ENCODE measurements at places on chromosomes 13 and 19.

GRCh38 chr19:13099073-13099999 is 3.3 kb downstream of the LYL1 start:
- DNase-seq, result peak; percentile 63

GRCh38 chr13:37026771-37027170 is 26.2 kb downstream of the EXOSC8 start:
- no peak for DNase-seq

DNA sequence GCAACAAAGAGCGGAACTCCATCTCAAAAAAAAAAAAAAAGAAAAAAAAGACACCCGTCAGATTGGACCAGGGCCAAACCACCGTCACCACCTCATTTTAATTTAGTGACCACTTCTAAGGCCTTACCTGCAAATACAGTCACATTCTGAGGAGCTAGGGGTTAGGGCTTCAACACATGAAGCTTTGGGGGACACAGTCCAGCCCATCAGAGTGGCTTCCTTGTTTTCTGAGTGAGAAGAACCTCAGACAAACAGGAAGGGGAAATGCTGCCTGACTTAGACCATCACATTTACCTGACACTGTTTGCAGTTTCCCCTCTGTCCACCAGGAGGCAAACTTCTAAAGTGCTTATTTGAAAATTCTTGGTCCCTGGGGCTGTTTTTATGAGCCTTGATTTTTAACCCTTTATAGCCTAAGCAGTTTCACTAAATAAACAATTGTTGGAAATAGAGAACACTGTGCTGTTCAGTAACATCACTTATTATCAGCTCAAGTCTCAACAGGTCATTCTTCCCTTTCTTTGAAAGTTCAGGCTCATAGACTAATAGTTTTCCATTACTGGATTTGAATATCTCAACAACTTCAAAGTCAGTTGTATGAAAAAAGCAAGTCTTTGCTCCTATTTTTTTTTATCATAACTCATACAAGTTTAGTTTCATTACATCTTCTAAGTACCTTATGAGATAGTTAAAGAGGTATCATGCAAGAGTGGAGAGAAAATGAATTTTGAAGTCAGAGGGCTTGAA is 74.9 kb upstream of the WASF3 start:
- peak; percentile 8 for DNase-seq

GRCh38 chr19:47549261-47549862 is 23.6 kb downstream of the ZNF541 start:
- no peak for DNase-seq

DNA sequence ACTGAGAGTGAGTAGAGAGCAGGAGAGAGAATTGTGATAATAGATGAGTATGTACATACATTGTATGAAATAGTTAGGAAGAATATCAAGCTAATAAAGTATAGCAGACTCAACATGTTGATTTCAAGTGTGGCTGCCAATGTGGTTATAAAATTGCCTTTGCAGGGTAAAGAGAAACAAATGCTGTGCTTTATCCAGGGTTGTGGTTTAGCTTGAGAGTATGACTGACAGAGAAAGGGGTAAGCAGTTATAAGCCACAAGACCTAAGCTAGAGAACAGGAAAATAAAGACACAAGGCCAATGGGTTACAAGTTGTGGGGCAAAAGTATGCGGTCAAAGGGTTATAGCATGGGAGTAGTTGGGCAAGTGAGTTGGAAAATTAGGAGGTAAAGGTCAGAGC is 1217.5 kb downstream of the DIAPH3 start:
- no peak for DNase-seq

GRCh38 chr19:5829567-5830310 is 9.8 kb downstream of the FUT6 start:
- no peak for DNase-seq

DNA sequence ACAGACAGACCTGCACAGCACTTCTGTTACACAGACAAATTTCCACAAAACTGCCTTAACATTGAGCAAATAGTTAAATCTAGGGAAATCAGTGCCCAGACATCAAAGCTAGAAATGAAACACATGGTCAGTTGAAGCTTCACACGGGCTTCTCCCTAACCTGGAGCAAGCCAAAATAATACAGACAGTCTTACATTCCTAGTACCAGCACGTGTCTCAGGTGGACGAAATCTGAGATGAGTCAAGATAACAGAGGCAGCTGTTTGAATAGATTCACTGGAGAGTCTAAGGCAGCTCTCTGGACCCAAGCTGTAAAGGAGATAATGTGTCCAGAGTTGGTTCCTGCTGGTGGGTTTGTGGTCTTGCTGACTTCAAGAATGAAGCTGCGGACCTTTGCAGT is 4.1 kb upstream of the ZNF699 start:
- no peak for DNase-seq

DNA sequence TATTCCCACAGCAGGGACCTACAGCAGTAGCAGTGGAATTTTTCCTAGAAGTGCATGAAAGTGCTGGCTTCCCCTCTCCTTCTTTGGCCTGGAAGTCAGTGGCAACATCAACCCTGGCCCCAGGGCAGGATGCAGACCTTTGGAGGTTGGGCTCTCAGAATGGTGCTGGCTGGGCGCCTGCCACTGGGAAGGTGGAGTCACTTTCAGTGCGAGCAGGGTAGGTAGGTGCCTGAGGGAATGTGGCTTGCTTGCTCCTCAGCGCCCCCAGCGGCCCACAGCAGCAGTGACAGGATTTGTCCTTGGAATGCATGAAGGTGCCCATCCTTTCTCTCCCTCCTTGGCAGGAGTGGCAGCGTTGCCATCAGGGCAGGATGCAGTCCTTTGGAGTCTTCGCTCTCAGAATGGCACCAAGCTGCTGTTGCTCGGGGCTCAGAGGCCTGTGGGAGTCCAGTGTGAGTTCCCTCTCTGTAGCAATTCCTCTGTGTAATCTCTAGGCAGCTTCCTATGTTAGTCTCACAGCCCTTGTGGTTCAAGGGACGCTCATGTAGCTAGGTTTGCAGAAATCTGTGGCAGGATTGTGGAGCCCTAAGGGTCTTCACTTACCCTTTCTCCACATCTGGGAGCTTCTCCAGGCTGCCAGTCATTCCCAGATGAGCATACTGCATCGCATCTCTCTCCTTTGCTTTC is 354.4 kb upstream of the DACH1 start:
- DNase-seq, result no peak

GRCh38 chr13:44207476-44207875 is 166.1 kb upstream of the SERP2 start:
- DNase-seq, result no peak

DNA sequence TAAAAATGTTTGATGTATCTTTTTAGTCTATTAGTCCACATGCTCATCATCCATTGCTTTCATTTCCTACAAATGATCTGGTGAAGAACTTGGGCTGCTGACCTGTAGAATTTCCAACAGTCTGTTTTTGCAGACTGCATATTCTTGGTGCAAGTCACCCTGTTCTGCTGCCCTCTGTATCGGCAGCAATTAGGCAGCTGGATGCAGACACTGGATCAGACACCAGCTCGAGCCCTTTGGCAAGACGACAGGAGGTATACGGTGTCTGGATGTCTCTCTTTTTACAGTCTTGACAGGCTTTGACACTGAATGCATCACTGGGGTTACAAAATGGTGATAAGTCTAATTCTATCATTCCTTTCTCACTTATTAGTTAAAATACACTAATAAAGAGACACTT is 21.8 kb downstream of the MTRF1 start:
- DNase-seq, result no peak

- DNase-seq, result no peak
These were observed 918 bp downstream of the TMEM190 start for GRCh38 chr19:55377356-55378131.

- no peak for DNase-seq
These were observed 678 bp upstream of the CD33 start for GRCh38 chr19:51224163-51224641.

DNA sequence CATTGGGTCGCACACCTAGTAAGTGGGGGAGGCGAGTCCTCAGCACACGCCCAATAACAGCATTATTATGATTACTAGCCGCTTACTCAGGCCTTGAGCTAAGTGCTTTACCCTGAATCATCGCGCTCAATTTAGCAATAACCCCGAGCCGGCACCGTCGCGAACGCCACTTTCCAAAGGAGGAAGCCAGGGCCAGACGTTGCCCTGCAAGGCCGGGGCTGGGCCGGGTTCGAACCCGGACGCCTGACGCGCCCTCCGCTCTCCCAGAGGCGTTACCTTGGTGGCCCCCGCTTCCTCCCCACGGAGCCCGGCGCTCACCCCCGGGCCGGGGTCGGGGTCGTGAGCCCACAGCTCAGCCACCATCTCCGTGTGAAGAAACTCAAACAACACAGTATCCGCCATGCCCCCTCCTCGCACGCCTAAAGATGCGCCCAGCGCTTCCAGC is at the start of gene TRAPPC6A:
Gene TRAPPC6A, minus strand, starts transcription at position 421 of the 445 bp plus-strand sequence. Its CDS starts 19 bp downstream, at position 402.
- DNase-seq, result no peak

GRCh38 chr19:49570997-49571676 is 9.2 kb downstream of the NOSIP start:
- DNase-seq, result no peak

- no peak for DNase-seq
These were observed 849 bp downstream of the GAS6 start for GRCh38 chr13:113862931-113863523.

DNA sequence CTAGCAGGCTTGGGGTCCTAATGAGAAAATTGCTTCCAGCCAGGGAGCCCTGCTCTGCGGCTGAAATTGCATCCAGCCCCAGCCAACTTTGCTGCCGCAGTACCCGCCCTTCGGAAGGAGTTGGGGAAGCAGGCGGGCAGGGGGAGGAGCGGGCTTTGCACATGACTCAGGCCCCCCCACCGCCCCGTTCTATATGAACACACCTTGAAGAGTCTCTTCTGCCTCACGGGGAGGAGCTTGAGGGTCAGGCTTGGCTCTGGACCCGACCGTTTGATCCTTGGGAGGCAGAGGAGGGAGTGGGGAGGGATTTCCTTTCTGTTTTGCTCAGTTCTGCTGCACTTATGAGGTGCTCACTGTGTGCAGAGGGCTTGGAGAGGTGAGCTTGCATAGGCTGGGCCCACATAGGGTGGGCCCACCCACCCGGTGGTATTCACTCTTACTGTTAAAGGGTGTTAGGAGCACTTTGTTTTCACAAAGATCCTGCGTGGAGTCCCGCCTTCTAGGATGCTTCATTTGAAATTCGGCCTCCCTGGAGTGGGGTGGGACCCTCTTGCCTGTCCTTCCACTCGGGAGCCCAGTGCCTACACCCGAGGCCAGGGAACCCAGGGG is 46.5 kb downstream of the LYL1 start:
- no peak for DNase-seq

DNA sequence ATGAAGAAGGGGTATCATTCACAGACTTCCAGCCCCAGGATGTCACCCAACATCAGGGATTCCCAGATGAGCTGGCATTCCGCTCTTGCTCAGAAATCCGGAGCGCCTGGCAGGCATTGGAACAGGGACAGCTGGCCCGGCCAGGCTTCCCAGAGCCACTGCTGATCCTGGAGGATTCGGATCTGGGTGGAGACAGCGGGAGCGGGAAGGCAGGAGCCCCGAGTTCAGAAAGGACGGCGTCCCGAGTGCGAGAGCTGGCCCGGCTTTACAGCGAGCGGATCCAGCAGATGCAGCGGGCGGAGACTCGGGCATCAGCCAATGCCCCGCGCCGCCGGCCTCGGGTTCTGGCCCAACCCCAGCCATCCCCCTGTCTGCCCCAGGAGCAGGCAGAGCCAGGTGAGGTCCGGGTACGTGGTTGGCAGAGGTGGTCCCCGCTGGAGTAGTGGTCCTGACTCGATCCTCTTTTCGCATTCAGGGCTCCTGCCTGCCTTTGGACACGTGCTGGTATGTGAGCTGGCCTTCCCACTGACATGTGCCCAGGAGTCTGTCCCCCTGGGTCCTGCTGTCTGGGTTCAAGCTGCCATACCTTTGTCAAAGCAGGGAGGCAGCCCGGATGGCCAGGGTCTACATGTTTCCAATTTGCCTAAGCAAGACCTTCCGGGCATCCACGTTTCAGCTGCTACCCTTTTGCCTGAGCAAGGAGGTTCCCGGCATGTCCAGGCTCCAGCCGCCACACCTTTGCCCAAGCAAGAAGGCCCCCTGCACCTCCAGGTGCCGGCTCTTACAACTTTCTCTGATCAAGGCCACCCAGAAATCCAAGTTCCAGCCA is 11.0 kb downstream of the PLEKHG2 start:
- DNase-seq, result no peak

DNA sequence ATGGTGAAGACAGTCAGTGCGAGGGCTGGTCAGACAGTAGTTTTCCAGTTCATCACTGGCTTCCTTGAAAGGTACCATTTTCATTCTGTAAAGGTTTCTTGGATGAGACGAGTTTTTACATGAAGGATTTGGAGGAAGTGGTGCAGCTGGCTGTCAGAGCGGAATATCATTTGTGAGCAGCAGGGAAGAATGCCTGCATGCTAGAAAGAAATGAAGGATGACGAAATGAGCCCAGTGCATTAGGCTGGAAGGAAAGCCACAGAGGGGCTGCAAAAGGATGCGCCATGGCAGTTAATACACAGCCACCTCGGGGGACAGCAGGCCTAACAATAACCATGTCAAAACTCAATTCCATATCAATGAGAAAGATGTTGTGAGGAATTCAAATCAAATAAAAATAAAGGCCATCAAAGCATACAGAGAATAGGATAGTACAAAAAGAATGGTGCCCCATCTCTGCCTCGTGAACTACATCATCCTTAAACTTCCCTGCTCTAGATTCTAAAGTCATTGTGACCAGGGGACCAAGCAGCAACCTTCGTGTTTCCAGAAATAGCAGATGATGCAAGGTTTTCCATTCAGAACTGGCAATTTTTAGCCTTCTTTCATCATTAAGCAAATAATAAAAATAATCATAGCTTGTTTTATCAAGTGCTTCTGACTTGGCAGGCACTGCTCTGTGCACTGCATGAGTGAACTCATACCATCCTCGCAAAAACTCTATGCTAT is 504.2 kb downstream of the RFC3 start:
- no peak for DNase-seq

DNA sequence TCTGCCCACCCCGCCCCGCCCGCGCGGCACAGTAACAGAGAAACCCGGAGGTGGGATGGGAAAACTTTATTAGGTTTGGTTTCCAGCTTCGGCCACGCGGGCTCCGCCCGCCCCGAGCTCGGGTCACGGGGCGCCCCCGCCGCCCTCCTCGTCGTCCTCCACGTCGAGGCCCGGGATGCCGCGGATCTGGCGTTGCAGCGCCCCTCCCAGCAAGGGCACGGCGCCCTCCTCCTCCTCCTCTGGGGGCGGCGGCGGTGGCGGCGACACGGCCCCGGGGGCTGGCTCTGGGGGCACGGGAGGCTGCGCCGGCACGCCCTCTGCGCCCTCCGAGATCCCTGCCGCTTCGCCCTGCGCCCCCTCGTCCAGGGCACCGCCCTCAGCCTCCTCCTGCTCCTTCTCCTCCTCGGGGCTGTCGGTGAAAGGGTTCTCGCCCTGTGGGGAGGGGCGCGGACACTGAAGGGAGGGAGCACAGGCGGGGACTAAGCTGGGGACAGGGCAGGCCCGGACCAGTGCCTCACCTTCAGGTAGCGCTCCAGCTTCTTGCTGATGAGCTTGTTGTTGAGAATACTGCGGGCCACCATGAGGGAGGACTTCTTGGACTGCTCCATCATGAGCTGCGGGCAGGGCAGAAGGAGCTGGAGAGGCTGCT is 536 bp upstream of the AKAP8 start:
- no peak for DNase-seq
